Neuronal stem cell (in vitro differentiated cells): ENCODE measurements at places on chromosomes 16 and 17.

- no peak for DNase-seq
Observed at GRCh38 chr17:45145035-45145389, 3.3 kb upstream of the HEXIM1 start.

GRCh38 chr17:27530764-27531391 is 74.6 kb downstream of the KSR1 start:
- no peak for DNase-seq

DNA sequence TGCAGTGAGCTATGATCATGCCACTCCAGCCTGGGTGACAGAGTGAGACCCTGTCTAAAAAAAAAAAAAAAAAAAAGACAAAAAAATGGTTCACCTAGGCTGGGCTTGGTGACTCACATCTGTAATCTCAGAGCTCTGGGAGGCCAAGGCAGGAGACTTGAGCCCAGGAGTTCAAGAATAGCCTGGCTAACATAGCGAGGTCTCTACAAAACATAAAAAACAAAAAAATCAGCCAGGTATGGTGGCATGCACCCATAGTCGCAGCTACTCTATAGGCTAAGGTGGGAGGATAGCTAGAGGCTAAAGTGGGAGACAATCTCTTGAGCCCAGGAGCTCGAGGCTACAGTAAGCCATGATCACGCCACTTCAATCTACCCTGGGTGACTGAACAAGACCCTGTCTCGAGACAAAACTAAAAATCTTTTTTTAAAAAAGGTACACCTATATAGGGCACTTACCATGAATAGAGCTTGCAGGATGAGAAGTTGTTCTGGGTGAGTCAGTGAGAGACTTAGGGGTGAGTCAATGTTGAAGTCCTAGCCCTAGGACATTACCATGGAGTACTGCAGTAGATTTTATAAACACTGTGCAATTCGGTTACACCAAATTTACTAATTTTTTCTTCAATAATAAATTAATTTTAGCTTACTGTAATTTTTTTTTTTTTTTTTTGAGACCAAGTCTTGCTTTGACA is 19.0 kb downstream of the USP32 start:
- no peak for DNase-seq

- no peak for DNase-seq
Observed at GRCh38 chr16:85491058-85491771, 121.9 kb upstream of the GSE1 start.

DNA sequence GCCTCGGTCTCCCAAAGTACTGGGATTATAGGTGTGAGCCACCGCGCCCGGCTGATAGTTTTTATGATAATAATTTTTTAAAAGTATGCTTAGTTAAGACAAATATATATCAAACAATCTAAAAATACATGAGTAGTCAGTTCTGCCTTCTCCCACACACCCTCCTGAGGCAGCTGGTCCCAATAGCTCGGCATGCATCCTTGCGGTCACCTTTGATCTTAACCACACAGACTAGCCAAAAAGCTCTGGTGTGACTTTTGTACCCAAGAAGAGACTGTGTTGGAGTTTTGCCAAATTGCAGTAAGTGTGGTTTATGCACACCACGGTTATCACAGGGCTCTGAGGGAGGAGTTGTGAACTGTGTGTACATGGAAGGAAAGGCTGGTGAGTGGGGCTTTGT is 25.6 kb downstream of the ATP6V0A1 start:
- no peak for DNase-seq

DNA sequence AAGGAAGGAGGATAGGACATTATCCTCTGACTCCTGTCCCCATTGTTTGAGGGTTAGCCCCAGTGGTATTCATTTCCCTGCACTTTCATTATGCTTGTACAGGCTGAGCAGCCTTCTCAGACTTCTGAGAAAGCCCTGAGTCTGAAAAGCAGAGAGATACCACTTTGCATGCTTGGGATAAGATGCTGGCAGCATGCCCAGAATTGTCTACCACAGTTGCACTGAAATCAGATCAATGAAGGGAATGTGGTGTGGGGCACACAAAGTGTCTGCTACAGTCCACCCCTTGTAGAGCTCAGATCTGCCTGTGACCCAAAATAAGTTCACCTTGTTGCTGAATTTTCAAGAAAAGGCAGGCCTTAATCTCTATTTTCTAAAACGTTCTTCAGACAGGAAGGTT is 160.6 kb downstream of the CCT6B start:
- DNase-seq = no peak

- peak; percentile 48 for DNase-seq
Observed at GRCh38 chr17:66906321-66907278, 57.9 kb upstream of the CACNG4 start.

DNA sequence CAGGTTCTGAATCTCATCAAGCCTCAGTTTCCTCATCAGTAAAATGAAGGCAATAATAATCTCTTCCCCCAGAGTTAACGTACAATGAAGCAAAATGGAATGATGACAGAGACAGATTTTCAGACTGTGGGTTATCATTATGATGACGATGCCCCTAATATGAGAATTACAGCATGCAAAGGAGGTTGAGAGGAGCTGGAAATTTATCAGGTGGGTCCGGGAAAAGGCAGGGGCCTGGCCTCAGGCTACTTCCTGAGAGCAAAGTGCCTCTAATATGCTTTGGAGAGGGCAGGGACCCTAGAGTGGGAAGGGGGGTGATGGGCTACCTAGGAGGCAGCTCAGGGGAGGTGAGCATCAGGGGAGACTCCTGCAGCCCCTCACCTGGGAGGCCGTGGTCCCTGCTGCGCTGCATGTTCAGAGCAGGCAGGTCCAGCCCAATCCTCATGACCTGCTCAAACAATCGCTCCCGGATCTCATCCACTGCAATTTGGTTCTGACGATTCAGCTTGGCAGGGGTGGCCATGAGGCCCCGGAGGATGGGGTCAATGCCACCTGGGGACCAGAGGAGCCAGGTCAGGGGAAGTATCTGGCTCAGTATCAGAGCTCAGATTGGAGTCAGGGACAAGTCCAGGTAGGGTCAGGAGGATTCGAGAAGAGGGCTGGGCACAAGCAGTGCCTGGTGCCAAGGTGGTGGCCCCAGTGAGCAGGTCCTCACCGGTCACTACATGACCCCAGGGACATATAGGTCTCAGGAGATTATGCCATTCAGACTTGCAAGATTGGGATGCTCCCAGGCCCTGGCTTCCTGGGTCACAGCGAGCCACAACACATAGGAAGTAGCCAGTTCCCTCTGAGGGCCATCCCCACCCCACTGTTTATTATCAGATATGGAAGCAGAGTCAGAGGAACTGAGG is 8.1 kb downstream of the MPO start:
- DNase-seq = no peak
